ENCODE measurements at places on chromosomes 3 and 15.
A peak's percentile ranks its signal among the peaks of the same experiment; 100 is the strongest.

DNA sequence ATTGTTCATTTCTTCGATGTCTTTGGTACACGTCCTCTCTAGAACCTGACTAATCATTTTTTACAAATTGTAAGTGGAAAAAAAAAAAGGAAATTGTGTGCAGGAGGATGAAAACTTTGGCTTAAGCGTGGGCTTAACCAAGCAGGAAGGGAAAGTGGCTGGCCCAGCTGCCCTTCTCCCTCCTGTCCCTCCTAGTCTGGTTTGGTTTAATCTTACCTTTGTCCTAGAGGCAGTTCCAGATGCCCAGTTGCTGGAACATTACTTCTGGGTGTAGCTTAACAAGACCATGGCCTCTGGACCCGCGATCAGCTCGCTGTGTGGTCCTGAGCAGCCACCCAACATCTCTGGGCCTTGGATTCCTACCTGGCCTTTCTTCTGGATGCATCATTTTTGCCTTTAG, 15.4 kb downstream of the PAQR5 start:
- DNase-seq: no peak

- no peak for DNase-seq
Observed at GRCh38 chr3:40035177-40035576, 225.8 kb downstream of the MYRIP start.

DNA sequence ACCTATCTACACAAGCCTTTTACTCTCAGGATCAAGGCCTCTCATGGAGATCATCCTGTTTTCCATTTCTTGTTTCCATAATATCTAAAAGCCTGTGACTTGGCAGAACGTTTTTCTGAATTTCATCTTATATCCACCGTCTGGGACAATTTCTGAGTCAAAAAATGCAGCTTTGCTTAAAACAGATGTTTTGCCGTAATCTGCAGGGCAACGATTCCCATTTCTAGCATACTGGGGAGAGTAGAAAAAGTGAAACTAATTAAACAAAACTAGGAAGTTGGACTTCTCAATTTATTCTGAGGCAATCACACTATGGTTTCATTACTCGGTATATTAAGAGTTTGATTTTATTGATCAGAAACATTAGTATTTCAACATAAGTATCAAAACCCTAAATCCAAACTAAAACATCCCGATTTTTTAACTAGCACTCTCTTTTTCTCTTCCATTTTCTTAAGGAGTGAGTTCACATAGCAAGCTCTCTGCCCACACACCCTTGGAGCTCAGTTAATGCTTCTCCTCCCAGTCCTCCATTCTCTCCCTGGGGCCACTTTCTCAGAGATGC, 33.6 kb downstream of the SPATA12 start:
- DNase-seq: no peak

DNA sequence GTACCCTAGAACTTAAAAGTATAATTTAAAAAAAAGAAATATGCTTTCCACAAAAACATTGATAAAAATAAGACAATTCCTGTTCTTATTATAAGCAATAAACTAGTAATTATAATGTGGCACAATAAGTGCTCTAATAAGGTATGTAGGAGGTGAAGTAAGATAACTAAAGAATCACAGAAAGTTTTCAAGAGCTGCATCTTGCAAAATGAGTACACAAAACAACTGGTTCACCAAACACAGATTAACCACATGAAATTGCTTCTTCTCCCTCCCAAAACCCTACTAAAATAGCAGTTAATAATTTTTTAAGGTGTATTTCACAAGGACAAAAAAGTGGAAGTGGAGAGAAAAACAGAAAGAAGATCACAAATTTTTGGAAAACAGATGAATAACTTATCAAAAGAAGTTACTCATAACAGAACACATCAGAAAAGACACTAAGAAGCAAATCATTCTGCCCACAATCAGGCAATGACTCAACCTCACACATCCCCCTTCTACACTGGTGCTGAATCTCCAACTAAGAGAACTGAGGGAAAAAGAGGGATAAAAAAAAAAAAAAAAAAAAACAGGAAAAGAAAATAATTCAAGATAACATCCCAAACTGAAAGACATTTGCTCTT, 64.2 kb downstream of the TBC1D5 start:
- no peak for DNase-seq

DNA sequence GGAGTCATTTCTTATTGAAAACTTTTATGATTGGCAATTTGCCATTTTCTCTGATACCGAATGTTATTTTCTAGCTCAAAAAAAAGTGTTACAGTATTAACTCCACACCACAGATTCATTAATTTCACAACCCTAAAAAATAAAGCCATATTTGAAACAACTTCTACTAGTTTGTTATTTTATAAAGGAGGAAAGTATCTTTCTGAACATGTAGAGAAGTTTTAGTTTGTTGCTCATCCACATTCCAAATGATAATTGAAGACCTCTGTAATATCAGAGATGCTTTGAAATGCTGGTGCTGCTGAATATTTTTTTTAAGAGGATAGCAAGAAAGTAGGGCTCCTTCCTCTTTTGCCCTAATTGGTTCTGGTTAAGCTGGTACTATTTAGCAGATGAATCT, 1.9 kb downstream of the VGLL3 start:
- DNase-seq: no peak

GRCh38 chr15:77503764-77504163, 83.1 kb downstream of the HMG20A start:
- no peak for DNase-seq

DNA sequence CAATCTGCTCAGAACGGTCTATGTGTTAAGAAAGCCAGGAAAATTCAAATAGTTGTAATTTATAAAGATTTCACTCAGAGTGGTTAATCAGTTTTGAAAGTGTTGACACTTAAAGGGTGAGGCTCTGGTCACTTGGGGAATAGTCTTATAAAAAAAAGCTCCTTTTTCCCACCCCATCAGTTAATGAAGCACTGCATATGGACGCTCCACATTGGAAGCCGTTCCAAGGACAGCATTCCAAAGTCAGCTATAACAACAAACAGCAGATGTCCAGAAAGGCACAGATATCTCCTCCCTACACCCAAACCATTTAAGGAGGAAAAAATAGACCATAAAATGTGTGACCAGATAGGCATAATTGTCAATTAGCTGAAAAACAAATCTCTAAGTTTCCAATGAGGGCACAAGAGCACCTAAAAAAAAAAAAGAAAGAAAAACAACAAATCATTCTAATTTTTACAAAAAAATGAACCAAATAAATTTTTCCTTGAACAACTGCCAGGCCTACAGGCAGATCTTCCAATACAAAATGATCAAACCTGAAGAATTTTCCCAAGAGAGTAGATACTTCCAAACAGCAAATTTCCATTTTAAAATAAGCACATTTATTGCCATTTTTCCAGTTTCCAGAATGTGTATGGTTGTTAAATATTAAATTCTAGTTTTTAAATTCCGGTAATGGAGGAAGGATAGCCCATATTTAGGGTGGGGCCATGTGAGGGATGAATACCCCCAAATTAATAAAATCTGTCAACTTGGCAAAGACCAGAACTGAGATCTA, 198.3 kb downstream of the ERC2 start:
- DNase-seq: no peak

DNA sequence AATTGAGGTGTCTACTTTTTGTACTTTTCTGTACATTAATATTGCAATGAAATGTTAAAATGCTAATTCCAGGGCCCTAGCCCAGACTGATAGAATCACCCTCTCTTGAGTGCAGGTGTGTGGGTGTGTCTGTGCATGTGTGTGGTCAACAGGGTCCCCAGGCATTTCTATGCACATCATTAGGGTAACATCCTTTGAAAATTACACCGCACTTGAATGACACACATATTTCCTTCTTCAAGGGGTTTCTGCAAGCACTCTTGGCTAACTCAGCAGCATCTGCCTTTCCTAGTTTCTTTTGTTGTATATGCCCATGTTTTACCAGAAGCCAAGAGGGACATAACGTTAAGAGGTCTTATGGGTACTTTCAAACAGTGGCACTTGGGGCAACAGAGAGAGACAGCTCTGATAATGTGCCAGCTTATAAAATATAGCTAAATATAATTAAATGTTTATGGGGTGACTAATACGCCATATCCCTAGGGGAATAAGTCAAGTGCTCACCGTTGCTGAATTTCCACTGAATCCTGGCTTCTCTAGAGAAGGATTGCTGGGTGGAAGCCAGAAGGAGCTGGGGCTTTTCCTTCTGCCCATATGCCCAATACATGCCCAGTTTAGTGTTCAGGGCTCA, 54.5 kb upstream of the LRIG1 start:
- no peak for DNase-seq

GRCh38 chr15:83943849-83944404, 290.0 kb downstream of the ADAMTSL3 start:
- no peak for DNase-seq

DNA sequence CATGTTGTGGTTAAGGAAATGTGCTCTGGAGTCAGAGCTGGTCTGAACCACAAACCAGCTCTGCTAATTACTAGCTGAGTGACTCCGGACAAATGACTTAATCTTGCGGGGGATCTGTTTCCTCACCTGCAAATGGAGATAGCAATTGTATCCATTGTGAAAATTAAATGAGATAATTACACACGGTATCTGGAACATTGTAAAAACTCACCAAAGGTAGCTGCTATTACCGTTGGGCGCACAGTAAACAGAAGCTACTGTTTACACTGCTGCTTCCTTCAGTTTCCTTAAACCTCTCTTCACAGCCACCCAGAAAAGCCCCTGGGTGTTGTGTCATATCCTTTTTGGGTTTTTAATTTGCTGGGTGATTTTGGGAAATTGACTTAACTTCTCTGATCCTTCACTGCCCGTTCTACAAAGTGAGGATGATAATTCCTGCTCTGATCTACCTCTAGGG, 107.8 kb downstream of the MEGF11 start:
- DNase-seq: no peak

GRCh38 chr3:129016720-129017483, 15.8 kb downstream of the EFCC1 start:
- peak; percentile 59 for DNase-seq

DNA sequence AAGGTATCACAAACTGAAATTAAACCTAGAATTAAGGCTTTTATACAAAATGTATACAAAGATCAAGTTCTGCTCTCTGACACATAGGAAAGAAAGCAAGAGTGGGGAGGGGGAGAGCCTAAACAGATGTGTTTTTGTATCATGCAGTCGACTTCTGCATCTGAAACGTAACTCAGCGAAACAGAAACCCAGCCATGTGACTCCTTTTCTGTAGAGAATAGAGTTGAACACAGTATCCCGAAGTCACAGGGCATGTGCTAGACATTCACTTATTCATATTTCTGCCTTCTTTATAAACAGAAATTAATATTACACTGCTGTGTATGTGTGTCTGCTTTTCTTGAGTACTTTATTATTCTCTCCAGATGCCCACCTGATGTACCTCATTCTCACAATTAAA, 121.0 kb downstream of the PDZRN3 start:
- DNase-seq: no peak

DNA sequence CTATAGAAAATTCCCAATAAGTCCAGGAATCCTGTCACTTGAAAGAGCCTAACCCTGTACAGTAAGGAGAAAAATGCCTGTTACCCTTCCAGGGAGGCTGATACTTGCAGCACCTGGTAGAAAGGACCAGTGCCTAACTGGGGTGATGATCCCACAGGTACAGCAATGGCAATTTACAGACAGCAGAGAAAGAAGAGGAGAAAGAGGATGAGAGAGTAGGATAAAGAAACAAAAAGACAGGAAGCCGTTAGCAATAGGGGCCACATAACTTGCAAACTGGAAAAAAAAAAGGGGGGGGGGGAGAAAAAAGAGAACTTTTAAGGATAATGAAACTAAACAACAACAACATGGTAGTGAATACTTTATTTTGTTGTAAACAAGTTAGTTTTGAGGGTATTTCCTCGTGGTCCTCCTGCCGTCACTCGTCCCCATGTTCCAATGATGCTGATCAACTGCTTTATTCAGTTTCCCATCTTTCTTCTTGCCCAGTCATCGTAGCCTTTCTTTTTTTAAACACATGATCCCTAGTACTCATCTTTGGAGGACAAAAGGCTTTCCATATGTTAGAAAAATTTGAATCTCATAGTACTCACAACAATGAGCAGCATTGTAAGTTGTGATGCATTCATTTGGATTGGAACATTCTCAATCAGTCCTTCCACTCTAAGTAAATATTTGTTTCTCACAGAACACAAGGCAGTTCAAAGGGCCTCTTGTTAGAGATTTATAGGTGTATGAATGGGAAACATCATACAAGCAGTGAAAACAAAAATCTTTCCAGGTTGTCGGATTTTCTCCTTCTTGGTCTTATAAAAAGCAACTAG, 8.6 kb downstream of the TM4SF1 start:
- DNase-seq: no peak

DNA sequence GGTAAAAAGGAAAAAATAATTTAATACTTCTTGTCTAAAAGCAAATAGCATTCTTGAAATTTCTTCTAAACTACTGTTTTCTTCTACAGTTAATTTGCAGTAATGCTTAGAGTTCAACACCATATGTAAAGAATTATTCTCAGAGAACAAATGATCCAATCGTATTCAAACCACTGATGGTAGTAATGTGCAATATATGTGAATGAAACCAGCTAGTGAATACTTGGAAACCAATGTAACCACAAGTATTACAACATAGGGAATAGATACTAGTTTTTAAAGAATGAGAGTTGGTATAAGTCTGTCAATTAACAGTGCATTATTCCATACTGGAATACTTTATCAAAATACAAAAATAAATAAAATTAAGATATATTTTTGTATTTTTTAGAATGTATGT, 850.0 kb downstream of the DIPK2A start:
- no peak for DNase-seq

GRCh38 chr15:80673561-80674244, 21.4 kb upstream of the ABHD17C start:
- DNase-seq: no peak

- DNase-seq: no peak
Observed at GRCh38 chr3:116246406-116246980, 198.8 kb downstream of the LSAMP start.

- DNase-seq: no peak
Observed at GRCh38 chr3:17182166-17182565, 297.4 kb downstream of the PLCL2 start.

- no peak for DNase-seq
Observed at GRCh38 chr3:26365706-26366105, 256.9 kb upstream of the LRRC3B start.

DNA sequence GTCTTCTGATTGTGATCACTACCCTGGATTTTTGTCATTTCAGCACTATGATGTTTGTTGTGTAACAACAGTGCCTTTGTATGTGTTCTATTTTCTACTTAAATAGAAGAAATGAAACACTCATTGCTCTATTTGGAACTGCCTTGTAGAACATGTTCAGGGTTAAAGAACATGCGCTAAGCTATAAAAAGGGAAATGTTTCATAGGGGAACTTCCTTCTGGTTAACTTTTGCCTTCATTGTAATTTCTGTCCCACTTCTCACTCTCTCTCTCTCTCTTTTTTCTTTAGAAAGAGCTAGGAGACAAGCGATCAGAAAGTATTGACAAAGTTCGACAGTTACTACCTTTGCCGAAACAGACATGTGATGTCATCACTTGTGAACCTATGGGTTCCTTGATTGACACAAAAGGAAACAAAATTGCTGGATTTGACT, at the start of gene P2RY12:
Gene P2RY12, minus strand, starts transcription at position 13 of the 434 bp plus-strand sequence. CDS start 45,908 bp downstream, outside the sequence.
- DNase-seq: no peak

- no peak for DNase-seq
Observed at GRCh38 chr3:178060407-178060806, 475.8 kb upstream of the KCNMB2 start.

GRCh38 chr3:107810171-107811071, 280.4 kb downstream of the CD47 start:
- DNase-seq: no peak

GRCh38 chr3:129441215-129441614, 1.2 kb downstream of the IFT122 start:
- peak; percentile 12 for DNase-seq

GRCh38 chr15:24678485-24678884, 2.9 kb downstream of the NPAP1 start:
- DNase-seq: no peak

GRCh38 chr3:73602170-73602569, 22.6 kb downstream of the PDZRN3 start:
- DNase-seq: no peak

GRCh38 chr15:45799508-45799907, 164.7 kb downstream of the SQOR start:
- DNase-seq: no peak
